Omental fat pad (tissue), 4 donors: ENCODE measurements at places on chromosomes 12 and 14.

- no peak for DNase-seq
These were observed 71.2 kb downstream of the TNFAIP2 start for GRCh38 chr14:103194256-103195045.

GRCh38 chr12:57027805-57028153 is 11.4 kb upstream of the TAC3 start:
- DNase-seq: no peak

DNA sequence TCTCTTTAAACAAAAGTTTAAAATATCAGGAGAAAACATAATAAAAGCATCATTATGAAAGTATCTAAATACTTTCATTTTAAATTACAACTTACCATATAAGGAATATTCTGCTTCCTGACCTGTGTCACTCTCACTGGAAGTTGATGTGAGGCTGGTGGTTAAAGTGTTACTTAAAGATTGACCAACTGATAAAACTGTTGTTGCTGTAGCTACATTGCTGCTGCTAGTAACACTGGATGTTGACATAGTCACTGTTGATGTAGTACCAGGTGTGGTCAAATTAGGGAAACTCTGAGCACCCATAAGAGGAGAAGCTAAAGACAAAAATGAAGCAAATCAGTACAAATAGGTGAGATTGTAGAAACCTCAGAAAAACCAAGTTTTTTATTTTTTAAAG is 79.9 kb downstream of the HECTD1 start:
- no peak for DNase-seq

GRCh38 chr12:43540470-43540869 is 11.5 kb downstream of the ADAMTS20 start:
- DNase-seq: no peak

DNA sequence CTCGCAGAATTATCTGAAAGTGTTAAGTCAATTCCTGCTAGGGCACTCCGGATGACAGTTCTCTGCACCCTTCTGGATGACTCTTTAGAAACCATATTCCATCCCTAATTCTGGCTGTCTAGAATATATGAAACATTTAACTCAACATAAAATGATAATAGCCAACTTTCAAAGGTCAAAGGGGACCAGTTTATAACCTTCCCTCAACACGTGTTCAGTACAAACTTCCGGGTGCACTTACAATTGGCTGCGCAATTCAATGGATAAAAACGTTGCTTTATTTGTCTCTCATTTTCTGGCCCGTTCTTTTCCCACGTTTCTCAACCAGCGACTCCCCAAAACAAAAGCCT is 1.3 kb downstream of the SBNO1 start:
- DNase-seq: no peak

DNA sequence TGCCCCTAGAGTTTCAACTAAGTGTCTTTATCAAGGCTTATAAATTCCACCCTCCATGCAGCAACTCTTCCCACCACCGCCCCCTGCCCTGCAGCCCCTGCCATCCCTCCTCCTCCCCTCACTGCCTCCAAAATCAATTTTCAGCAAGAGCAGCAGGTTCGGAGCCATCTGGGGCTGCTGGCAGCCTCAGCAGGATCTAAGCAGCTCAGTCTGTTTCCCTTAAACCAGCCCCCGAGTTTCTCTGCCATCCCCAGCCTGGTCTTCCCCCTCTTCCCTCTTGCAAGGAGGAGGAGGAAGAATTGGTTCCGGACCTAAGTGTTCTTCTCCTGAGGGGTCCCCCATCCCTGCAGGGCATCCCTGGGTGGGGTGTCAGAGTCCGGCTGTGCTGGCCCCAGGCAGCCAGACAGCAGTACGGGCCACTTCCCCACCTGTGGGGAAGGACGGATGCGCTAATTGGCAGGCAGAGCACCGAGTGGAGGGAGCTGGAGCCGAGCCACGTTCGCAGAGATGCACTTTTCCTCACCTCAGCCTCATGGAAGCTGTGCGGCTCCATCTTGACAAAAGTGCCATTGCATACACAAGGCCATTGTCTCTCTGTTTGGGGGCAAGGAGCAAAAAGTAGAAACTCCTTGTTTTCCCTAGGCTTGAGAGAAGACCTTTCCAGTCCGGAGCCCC is 189.3 kb downstream of the KCNA5 start:
- no peak for DNase-seq

GRCh38 chr14:51862176-51862796 is 1.9 kb downstream of the GNG2 start:
- DNase-seq: no peak

DNA sequence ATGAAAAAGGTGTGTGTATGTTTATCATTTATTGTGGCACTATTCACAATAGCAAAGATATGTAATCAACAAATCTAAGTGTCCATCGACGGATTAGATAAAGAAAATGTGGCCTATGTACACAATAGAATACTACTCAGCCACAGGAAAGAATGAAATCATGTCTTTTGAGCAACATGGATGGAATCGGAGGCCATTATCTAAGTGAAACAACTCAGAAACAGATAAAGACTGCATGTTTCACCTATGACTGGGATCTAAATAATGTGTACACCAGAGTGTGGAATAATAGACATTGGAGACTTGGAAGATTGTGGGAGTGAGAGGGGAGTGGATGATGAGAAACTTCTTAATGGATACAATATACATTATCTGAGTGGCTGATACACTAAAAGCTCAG is 44.0 kb downstream of the CCER1 start:
- no peak for DNase-seq

- no peak for DNase-seq
These were observed at the start of gene PMCH for GRCh38 chr12:102197789-102198188. TSS of gene PMCH (minus strand) at chr12:102197833. CDS start at chr12:102197770, 63 bp downstream.
